GM04503 (cell line): ENCODE measurements at places on chromosomes 1 and 21.
A peak's percentile ranks its signal among the peaks of the same experiment; 100 is the strongest.

DNA sequence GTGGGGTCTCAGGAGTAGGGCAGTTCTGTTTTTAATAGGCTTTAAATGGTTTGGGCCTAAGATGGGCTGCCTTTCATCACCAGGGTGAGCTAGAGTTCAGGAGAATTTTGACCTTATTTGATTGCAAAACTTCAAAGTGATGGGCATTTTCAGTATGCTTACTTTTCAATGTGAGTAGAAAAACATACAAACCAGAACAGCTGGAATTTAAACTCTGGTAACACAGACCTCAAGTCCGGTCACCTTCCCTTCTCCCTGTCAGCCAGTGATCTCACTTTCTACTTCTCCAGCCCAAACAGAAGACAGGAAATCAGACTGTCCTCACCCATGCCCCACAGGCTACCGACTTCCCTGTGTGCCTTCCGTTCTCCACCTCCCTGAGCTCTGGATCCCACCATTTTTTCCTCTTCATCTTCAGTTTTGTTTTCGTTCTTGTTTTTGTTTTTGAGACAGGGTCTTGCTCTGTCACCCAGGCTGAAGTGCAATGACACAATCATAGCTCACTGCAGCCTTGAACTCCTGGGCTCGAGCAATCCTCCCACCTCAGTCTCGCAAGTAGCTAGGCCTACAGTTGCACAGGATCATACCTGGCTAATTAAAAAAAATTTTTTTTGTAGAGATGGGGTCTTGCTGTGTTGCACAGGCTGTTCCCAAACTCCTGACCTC lies 374.0 kb downstream of the CAMTA1 start:
- DNase-seq, result no peak

DNA sequence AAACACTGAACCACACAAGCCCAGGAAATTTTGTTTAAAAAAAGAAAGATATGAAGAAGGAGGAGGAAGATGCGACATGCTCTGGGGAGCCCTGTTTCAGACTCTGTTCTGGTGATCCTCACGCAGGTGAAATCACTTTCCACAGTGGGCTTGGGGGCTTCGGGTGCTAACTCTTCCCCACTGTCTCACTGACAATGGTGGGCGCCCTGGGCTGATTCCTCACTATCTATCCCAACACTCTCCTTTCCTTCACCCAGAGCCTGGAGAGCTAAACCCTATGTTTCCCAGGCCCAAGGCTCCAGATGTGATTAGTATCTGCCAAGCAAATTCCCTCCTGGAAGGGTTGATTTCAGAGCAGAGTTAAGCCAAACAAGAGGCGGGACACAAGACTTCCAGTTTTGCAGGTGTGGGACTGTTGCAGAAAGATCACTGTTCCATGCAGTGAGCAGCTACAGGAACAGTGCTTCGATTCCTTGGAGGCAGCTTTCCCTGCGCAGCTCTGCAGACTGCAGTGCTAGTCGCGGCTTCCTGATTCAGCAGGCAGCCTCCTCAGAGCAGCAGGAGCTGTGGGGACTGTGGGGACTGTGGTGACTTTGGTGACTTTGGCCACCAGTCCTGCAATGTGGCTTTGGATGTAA lies 168.3 kb downstream of the RHOU start:
- no peak for DNase-seq

- DNase-seq, result no peak
Measured at GRCh38 chr1:190416239-190416638, 61.4 kb downstream of the BRINP3 start.

GRCh38 chr1:202348005-202348508 lies 442 bp upstream of the PPP1R12B start:
- DNase-seq, result no peak

- DNase-seq, result no peak
Measured at GRCh38 chr1:11216074-11216473, 26.9 kb downstream of the ANGPTL7 start.

DNA sequence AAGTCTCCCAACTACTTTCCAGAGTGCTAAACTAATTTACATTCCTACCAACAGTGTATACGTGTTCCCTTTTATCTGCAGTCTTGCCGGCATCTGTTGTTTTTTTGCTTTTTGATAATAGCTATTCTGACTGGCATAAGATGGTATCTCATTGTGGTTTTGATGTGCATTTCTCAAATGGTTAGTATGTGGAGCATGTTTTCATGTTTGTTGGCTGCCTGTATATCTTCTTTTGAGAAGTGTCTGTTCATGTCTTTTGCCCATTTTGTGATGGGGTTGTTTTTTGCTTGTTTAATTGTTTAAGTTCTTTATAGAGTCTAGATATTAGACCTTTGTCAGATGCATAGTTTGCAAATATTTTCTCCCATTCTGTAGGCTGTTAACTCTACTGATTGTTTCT lies 46.6 kb downstream of the MAST2 start:
- DNase-seq, result no peak

GRCh38 chr1:7380712-7381111 lies 390.4 kb upstream of the VAMP3 start:
- no peak for DNase-seq

- DNase-seq, result no peak
Measured at GRCh38 chr1:114100148-114100547, 53.5 kb downstream of the SYT6 start.

- DNase-seq, result no peak
Measured at GRCh38 chr1:201262963-201263608, 20.2 kb upstream of the PKP1 start.

DNA sequence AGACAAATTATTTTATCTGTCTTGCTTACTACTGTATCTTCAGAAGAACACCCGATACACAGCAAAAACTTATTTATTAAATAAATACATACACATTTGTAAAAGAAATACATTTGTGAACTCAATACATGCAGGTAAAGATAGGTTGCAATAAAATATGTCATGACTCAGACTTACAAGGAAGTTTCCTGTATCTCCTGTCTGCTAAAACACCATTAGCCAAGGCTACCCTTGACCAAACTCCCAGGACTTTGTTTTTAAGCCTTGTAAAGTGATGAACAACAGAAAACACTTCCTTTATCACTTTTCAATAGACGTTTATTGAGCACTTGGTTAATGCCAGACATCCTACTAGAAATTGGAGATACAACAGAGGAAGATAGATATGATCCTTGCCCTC lies 56.5 kb upstream of the HSD17B7 start:
- no peak for DNase-seq

DNA sequence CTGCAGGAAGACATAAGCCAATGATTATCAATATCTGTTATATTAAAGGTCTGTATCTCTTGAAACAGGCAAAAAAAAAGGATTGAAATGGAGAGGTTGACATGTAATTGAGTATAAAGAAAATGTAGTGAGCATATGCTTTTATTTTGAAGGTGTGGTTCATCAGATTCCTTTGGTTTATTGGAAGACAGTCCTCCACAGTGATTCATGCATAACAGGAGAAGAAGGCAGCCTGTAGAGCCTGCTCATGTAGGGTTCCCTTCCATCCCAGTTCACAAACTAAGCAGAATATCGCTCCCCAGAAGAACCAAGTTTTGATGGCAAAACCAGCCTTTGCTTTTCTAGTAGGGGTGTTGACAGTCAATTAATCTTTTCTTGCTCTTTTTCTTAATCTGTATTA lies 1016.8 kb upstream of the ADGRL4 start:
- DNase-seq, result no peak

DNA sequence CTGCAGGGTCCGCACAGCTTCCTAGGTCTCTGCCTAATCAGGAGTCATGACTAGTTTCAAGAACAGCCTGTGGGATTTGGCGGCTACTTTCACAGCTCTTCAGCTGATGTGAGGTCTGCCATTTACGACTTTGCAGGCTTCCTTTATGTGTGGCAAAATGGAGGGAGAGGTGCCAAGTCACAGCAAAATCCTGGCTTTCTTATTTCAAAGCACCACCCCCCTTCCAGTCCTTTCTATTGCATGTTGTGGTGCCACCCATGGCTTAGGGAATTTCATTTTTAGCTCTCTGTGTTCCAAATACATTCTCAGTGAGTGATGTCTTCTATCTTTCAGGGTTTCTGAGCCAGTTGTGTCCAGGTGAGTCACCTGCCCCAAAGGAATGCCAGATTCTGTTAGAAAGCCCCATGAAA lies 75.1 kb upstream of the WLS start:
- no peak for DNase-seq

DNA sequence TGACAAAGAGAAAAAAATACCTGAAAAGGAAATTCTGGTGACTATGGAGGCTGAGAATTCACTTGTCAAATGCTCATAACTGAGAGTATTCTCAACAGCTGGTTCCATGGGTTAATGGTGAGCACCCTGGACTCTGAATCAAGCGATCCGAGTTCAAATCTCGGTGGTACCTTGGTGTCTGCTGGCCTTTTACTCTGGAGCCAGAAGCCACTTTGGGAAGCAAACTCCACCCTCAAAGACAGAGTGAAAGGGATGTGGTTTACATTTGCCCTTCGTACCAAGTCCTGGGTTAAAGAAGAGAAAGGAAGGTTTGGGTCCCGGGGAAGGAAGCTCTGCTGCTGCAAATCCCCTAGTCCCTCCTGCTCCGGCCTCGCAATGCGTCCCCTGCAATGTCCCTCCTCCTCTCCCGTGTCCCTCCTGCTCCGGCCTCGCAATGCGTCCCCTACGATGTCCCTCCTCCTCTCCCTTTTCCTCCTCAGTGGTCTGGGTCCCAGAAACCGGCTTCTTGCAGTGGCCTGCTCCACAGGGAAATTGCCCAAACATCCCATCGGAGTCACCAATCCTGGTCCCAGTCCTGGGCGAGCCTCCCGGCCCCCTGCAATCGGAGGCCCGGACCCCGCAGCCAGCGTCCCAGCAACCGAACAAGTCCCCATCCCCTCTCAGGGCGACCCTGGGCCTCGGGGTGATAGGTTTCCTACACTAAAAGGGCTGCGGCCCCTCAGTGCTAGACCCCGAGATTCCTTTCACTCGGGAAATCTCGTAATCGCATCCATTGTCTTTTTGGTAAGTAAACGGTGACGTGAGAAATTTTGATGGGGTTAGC lies 129.4 kb downstream of the PPIAL4G start:
- DNase-seq, result peak; percentile 31

DNA sequence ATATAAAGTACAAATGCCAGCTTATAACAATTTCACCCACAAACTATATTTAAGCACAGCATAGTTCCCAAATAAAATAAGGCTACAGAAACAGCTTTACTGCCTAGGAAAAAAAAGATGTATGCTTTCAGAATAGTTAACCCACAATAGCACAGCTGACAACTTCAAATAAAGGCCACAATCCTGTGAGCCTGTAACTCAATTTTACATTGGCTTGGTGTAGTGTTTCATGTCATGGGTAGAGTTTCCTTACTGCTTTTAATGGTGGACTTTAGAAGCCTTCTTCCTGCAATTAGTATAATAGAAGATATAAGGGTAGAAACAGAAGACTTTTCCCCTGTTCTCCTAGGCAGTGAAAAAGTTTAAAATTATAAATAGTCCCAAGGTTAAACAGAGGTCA lies 44.3 kb upstream of the ZC3H11B start:
- no peak for DNase-seq

- DNase-seq, result no peak
Measured at GRCh38 chr1:118090130-118090529, 94.9 kb downstream of the SPAG17 start.

DNA sequence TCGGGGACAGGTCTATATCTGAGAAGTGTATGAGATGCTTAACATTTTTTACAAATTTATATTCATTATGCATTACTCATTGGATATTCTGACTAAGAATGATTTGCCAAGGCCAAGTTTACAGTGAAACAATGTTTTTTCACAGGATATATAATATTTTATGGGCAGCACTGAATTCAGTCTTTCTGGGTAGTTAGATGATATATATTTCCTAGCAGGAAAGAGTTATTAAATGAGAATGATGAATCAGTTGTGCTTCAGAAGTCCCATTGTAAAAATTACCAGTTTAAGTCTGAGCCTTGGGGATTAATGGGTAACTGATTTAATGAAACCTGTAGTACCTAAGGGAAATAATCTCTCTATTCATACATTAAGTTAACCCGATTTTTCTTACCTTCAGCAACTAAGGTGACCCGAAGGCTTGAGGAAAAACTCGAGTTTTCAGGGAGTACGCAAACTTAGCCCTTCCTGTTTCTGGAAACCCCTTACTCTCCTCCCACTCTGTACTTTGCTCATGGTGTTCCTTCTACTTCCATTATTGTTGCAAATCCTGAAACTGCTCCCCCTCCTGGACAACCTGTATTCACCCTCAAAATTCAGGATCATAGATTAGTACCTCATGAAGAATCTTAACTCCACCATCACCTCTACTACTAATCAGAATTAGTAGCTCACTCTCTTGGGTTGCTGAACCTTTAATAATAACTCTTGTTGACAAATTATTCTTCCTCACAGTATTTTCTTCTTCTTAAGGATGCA lies 135.1 kb downstream of the AK5 start:
- no peak for DNase-seq

- DNase-seq, result no peak
Measured at GRCh38 chr1:226568077-226568831, 19.7 kb downstream of the STUM start.

- DNase-seq, result no peak
Measured at GRCh38 chr1:159800177-159800930, 1.8 kb upstream of the FCRL6 start.

GRCh38 chr1:203278082-203278884 lies 27.0 kb upstream of the BTG2 start:
- peak; percentile 48 for DNase-seq

GRCh38 chr1:200659269-200659668 lies 10.4 kb downstream of the DDX59 start:
- no peak for DNase-seq

DNA sequence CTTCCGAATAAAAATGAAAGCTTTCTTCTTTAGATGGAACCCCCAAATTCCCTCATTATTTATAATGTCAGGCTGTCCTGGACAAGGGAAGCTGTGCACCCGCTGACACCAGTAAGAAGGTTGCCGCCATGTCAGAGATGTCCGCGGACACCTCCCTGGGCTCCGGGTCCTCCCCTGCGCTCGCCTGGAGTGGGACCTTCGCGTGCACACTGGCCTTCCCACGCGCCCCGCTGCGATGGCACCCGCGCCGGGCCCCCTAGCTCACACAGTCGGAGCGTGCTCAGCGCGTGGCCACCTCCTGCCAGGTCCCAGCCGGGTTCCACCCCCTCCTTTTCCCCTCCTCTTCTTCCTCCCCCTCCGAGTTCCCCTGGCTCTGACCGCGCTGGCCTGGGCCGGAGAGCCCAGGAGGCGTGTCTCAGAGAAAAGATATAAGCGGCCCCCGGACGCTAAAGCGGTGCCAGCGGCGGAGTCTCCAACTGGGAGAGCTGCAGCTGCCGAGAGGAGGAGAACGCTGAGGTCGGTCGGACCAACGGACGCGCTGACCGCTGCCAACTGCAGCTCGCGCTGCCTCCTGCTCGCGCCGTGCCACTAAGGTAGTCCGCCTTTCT lies at the start of gene G0S2:
Gene G0S2 (plus strand): TSS at position 456 of the 608 bp plus-strand sequence. CDS start 273 bp downstream, outside the sequence.
- no peak for DNase-seq

DNA sequence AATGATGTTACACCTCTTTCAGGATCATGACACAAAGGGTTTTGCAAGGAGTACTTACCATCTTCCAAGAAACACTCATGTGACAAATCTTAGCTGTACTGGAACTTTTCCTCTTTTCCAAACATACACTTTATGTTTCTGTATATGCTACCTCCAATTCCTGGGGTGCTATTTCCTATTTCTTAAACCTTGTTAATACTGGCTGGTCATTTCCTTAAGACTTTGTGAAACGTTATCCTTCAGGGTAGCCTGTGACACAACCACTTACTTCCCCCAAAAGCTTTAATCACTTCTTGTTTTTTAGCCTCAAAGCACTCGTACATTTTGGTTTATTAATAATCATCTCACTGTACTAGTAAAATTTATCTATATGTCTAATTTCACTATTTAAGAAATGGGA lies 39.4 kb downstream of the OR10Z1 start:
- no peak for DNase-seq
